ENCODE measurements at places on chromosomes 2 and 18.

DNA sequence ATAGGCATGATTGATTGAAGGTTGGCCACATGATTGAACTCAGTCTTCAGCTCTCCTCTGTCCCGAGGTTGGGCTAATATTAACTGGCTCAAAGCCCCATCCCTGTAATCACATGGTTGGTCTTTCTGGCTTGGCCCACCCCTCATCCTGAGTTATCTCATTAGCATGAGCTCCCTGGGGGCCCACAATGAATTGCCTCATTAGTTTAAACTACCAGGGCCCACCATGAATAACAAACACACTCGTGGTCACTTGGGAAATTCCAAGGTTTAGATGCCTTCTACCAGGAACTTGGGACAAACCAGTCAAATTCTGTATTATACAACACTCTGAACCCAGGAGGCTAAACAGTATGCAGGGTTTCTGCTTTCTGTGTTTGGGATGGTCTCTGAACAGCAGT lies 121.7 kb upstream of the B3GNT2 start:
- DNase-seq = no peak

GRCh38 chr18:75346671-75347070 lies 80.8 kb downstream of the SMIM21 start:
- no peak for DNase-seq

DNA sequence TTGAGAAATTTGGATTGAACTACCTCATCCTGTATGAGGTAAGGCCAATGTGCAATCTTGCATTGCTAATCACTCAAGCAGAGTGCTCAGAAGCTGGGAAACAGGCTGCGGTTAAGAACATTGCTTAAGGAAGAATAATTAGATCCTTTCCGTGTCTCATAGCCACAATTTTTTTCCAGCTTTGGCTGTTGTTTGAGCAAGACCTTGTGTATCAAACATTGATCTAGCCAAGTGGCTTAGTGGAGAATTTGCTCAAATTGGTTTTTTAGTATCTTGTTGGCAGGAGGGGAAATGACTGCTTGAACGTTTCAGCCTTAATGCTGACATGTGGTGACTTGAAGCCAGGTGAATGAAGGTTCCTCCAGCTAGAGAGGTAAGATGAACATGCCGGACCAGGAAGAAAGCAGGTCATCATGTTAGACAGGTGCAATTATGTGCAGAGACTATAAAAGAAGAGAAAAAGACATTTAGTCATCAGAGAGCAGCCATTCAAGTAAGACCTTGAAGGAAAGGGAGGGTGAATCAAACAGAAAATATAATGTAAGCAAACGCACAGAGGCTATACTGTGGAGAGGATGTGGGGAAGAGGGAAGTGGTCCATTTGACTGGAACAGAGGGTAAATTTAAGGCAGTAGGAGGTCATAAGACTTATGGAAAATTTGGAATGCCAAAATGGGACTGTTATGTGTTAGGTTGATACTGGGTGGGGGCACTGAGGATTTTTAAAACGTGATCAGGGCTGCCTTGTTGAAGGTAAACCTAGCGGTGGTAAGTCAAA lies 98.9 kb upstream of the CYP1B1 start:
- no peak for DNase-seq

DNA sequence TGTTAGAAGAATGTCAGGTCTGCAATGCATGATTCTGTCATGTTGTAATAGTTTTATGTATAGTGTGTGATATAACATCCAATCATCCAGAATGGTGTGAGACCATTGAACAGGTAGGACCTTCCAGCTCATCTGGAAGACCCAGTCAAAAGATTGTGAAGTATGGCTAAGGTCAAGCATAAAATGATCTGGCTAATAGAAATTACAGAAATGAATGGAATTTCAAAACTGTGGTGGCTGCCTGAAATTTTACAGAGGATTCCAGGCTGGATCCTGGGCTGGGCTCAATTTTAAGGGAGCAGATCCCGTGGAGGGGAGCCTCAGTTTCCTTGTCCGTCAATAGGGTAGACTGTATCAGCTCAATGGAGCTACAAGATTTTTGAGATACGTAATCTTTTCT lies 39.1 kb downstream of the ACKR3 start:
- no peak for DNase-seq

DNA sequence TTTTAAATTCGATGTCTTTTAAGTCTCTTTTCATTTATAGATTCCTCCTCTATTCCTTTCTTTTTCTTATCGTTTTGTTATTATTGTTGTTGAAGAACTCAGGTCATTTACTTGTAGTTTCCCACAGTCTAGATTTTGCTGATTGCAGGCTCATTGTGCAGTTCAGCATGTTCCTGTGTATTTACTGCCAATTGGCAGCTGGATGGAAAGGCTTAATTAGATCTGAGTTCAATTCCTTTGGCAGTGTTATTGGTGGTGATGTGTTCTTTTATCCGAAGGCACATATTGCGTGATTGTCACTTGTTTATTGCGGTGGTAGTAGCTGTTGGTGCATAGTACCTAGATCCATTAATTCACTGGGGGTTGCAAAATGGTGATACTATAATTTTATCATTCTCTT lies 180.7 kb downstream of the BABAM2 start:
- DNase-seq = no peak

DNA sequence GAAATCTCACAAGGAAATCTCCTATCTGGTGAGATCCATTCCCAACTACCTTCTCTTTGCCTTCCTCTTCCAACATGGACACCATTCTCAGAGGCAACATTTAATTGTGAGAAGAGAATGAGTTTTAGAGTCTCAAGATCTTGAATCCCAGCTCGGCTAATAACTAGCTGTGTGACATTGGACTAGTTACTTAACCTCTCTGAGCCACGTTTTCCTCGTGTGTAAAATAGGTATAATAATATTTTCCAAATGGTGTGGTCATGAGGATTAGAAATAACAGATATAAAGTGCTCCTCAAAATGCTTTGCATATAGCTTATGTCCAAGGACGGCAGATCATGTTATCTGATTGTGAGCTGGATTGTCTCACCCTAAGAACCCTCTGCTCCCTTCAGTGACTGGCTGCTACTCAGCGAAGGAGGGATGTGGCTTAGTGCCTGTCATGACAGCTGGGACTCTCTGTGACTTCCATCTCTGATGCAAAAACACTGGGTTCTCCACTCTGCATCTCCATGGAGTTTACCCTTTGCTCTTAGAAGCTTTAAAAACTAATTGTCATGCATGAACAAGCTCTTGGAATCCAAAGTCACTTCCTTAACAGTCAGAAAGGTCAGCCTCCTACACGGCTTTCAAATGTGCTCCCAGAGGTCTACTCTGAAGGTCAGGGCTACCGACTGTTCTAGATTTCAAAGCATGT lies 38.4 kb upstream of the MRPL19 start:
- peak; percentile 31 for DNase-seq

GRCh38 chr2:30293303-30293921 lies 62.1 kb downstream of the LBH start:
- DNase-seq = peak; percentile 6

- DNase-seq = no peak
These were observed 36.8 kb upstream of the MAPRE3 start for GRCh38 chr2:26933431-26934334.

- no peak for DNase-seq
These were observed 83.3 kb downstream of the SP3 start for GRCh38 chr2:173881886-173882285.

- DNase-seq = no peak
These were observed 5.5 kb downstream of the MEX3C start for GRCh38 chr18:51192026-51192425.

GRCh38 chr2:12607971-12608370 lies 108.8 kb upstream of the TRIB2 start:
- DNase-seq = no peak

- no peak for DNase-seq
These were observed 42.3 kb downstream of the SLC38A11 start for GRCh38 chr2:164913011-164913410.

GRCh38 chr2:161979490-161979889 lies 94.5 kb downstream of the DPP4 start:
- DNase-seq = no peak

- DNase-seq = no peak
These were observed 12.0 kb upstream of the CDK15 start for GRCh38 chr2:201794294-201794693.

DNA sequence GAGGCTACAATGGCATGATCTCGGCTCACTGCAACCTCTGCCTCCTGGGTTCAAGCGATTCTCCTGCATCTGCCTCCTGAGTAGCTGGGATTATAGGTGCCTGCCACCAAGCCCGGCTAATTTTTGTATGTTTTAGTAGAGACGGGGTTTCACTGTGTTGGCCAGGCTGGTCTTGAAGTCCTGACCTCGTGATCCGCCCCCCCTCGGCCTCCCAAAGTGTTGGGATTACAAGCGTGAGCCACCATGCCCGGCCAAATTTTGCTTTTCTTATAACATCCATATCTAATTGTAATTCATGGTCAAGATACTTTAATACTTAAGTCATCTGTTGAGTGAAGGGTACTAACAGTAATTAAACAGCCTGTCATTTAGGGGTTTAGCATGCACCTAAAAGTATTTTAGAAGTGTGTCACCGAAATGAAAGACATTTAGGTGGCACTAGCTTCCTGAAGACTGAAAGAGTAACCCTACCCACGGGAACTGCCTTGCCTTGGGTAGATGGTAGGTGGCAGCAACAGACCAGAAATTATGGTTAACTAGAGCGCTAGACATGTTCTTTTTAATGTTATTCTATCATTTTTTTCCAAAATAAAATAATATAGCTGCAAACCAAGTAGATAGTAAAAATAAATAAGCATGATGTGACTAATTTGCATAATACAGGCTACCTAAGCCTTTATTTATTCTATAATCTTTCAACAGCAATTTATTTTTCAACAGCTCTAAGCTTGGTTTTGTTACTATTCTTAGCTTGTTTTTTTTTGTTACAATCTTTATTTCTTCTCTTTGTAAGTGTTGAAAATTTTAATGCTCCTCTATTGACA lies 8.6 kb upstream of the ACYP2 start:
- DNase-seq = peak; percentile 82

DNA sequence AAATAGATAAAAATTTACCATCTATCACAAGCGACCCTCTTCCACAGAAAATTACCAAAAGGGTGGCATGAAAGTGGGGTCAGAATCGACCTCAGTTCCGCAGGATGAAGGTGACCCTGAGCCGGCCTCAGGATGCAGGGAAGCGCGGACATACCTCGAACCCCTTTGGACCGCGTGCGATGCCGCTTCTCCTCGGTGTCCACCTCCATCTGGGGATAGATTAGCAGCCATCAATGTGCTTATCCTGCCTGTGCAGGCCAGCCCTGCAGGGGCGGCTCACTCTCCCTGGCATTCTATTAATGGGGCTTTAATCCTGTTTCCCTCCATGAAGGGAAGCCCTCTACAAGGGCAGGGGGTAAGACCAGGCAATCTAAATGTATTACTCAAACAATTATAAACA lies 235.3 kb upstream of the PXDN start:
- no peak for DNase-seq

- no peak for DNase-seq
These were observed 73.7 kb downstream of the NCAPH start for GRCh38 chr2:96409081-96409819.

GRCh38 chr2:230053753-230054478 lies 14.8 kb downstream of the SLC16A14 start:
- no peak for DNase-seq

- no peak for DNase-seq
These were observed 42.1 kb upstream of the NEMP2 start for GRCh38 chr2:190576573-190576972.

DNA sequence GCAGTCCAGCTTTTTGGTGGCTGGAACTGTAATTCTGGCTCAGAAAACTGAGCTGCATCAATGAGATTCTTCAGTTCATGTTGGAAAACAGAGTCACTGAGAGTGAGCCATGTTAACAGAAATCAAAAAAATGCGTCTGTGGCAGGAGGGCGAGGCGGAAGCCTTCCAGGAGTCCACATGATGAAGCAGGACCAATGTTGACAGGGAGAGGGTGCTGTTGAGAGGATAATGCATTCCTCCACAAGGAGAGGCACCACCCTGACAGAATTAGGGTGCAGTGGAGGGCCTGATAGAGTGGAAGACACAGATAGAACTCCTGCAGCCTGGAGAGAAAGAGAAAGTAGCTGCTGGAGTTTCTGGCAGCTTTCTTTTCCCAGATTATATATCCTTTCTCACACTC lies 111.5 kb downstream of the MGAT5 start:
- no peak for DNase-seq

- no peak for DNase-seq
These were observed 99.0 kb downstream of the SNTG2 start for GRCh38 chr2:1049691-1050090.

GRCh38 chr2:238235856-238236255 lies 4.0 kb downstream of the HES6 start:
- DNase-seq = no peak

DNA sequence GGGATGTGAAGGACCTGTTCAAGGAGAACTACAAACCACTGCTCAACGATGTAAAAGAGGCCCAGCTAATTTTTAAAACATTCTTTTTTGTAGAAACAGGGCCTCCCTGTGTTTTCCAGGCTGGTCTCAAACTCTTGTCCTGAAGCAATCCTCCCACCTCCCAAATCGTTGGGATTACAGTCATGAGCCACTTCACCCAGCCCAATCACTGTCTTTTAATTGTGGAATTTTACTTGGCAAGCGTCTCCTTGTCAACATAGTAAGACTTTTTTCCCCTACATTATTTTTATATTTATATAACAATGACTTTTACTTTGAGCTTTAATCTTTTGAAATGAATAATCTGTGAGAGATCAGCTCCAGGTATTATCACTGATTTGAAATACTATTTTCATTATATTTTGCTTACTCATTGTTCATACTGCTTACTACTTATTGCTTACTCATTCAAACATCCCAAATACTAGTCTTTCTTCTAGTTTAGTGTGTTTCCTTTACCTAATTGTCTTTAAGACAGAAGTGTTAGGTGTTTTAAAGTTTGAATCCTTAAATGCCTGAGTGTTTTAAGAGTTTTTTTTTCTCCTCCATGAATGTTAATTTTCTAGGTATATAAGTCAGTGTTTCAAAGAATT lies 48.9 kb downstream of the PTPN4 start:
- no peak for DNase-seq

- no peak for DNase-seq
These were observed 115.9 kb downstream of the DSEL start for GRCh38 chr18:67400502-67401117.

DNA sequence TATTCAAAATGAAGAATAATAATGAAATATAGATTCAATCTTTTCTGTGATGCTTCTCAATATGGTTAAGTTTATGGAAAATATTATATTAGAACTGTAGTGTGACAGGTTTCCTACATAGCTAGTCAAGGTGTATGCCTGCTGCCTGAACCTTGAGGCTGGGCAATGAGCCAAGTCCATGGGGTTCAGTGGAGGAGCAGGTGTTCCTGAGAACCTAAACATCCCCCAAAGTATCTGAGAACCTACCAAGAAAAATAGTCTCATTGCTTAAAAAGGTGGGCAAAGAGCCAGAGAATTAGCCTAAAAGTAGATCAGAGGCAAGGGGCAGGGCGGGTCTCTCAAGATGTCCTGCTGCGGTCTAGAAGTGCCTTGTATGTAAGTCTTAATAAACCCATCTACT lies 185.9 kb upstream of the SPHKAP start:
- DNase-seq = no peak

All from pons (tissue), 1 donor.